ENCODE measurements at places on chromosomes 6 and 20. TPM values are rescaled to one million over a fixed set of nuclear protein-coding genes. Genes with fewer than 3 reads are reported as not detected.

Gene OR12D3
- total RNA-seq: not detected

Gene HEY2
- 2.4 TPM for total RNA-seq

Gene NDUFAF4
- 26.6 TPM for total RNA-seq

DNA sequence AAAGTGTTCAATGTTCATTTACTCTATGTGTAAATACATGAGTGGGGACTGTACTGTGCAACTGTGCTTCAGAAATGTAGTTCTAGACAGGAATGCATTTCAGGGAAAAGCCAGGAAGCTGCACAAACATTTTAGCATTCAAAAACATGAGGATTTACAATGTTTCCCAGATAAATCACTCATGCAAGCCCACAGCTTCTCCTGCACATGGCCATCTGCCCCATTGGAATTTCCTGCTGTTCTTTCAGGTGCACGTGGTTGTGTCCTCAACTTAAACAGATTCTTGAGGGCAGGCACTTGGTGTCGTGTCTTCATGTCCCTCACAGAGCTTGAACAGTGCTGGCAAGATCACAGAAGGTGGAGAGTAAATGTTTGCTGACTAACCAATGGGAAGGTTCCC lies 101.5 kb downstream of the UNC5CL start:
- DNase-seq: no peak

- DNase-seq: no peak
Measured at GRCh38 chr6:24504287-24504648, 9.5 kb downstream of the ALDH5A1 start.

- no peak for DNase-seq
Measured at GRCh38 chr6:101203664-101204063, 189.8 kb upstream of the GRIK2 start.

DNA sequence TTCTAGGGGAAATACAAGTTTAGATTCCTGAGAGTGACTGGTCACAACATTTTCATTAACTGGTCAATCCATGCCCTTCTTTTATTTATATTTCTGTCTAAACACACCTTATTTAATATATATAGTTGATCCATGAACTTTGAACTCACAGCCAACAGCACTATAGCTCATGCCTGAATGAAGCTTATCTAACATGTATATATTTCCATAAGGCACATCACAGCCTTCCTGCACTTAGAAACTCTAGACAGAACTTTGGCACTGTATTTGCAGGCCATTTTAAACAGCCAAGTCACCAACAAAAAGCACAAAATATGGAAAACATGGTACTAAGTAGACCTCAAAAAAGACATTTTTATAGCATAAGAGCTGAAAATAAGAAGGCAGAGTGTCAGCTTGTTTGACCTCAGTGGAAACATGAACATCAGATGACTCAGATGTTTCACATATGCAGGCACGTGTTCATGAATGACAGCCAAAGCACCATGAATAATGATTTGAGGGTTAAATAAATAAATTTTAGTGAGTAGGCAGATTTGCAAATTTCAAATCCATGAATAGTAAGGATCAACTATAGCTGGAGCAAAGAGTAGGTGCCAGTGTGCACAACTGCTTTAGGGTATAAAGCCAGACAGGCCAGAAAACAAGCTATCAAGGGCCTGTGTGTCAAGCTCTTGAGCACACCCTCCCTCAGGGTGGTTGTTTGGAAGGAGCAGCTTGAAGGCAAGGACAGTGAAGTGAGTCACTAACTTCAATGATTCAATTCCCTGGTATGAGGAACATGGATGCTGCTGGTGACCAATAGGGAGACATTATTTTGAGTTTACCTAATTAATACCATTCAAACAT lies 88.9 kb upstream of the NT5E start:
- DNase-seq: peak; percentile 22

- DNase-seq: peak; percentile 20
Measured at GRCh38 chr6:143286251-143286795, 164.2 kb downstream of the ADAT2 start.

DNA sequence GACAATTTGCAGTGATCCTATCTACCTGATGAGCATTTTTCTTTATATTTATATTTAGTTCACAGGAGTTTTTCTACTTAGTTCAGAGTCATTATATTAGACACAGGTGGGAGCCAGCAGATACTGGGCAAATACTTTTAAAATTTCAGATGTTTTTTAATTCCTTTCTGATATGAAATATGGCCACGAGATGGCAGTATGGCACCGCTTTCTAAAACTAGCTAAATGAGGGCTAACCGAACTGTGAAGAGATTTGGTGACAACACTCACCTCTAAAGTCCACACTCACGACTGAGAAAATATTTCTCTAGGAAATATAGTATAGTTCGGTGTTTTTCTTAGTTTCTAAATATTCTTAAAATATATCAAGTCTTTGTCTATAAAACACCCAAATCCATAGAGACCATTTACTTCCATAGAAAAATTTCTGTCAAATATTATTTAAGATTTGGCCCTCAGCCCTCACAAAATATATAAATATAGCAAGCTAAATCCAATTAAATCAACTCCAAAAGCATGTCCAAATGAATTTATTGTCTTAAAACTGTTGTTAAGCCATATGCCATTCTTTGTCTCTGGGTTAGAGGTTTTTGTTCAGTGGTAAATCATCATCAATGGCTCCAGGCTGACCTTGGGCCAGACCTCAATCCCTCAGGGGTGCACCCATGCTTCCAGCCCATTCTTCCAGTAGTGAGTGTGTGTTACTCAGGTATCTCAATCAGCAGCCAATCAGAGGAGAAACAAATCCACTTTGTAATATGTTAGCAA lies 63.6 kb downstream of the HUS1B start:
- no peak for DNase-seq

Data from breast epithelium (tissue), 4 donors.